ENCODE measurements at places on chromosomes 5 and 9.

GRCh38 chr5:180784497-180785097 lies 18.0 kb downstream of the MGAT1 start:
- DNase-seq = peak; percentile 42

DNA sequence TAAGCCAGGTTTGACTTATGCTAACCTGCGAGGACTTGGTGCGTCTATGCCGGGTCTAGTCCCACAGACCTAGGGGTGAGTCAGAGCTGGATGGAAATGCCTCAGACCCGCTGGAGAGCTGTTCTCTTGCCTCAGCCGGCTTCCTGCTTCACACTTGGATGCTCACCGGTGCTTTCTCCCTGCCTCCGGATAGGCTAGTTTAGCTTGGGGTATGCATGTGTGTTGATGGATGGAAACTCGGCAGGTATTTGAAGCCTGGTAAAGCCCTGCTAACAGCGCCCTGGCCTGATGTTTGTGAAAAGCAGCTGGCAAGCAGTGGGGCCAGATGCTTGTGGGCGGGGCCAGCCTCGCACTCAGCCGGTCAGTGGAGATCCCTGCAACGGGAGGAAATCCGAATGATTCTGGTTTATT lies 29.3 kb downstream of the PRRC2B start:
- DNase-seq = no peak

GRCh38 chr5:168413062-168413461 lies 73.2 kb upstream of the RARS1 start:
- DNase-seq = no peak

GRCh38 chr5:41841325-41841724 lies 28.9 kb downstream of the OXCT1 start:
- DNase-seq = no peak

GRCh38 chr5:69231851-69232250 lies 2.8 kb upstream of the CDK7 start:
- DNase-seq = no peak

DNA sequence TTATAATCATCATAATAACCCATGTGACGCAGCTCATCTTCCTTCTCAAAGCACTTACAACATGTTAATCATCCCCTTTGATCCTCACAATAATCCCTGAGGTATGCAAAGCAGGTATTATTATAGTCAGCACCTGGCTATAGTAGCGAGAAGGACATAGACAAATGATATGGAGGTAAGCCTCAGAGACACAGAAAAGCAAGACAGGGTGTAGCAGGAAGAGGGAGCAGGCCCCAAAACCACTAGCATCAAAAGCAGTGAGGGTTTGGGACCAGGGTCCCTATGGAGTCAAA lies 139.2 kb upstream of the SLC30A5 start:
- DNase-seq = no peak

DNA sequence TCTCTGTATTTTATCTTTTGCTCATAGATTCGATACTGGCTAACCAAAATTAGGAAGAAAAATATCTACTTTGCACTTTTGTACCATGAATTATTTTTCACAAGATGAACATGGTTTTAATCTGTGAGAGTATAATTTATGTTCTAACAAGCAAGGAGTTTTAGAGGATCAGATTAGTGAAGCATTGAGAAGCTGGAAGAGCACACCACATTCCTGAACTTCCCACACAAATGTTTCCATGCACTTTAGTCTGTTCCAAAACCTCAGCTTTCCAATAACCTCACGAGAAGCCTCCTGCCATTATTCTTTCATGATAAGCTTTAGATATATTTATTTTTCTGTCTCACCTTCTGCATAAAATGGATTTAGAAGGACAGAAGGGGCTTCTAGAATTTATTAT lies 98.7 kb upstream of the MPDZ start:
- DNase-seq = no peak

- DNase-seq = no peak
Observed at GRCh38 chr5:124570285-124571035, 176.0 kb downstream of the ZNF608 start.

DNA sequence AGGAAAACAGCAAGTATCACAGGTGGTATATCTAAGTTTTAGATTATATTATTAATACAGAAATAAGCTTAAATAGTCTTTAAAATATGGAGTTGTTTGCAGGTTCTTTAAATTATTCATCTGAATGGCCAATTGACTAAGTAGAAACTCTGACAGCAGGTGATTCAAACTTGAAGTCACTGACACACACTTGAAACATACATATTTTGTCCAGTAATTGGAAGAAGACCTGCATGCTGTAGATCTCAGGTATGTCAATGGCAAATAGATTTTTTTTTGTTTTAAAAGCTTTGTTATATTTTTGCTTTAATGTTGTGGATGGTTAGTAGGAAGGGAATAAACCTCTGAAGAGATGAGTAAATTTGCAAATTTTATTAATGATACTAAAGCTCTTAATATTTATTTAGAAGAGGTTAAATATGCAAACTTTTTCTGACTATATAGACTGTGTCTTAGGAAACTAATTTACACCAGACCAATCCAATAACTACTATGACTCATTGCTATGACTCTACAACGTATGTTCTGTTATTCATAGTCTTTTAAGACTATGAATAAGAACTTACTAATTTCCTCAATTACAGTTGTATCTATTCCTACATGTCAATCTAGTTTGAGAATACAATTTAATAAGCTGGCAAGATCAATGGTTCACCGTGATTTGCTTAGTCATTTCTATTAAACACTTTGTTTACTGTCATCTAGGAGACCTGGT lies 53.9 kb upstream of the RORB start:
- no peak for DNase-seq

DNA sequence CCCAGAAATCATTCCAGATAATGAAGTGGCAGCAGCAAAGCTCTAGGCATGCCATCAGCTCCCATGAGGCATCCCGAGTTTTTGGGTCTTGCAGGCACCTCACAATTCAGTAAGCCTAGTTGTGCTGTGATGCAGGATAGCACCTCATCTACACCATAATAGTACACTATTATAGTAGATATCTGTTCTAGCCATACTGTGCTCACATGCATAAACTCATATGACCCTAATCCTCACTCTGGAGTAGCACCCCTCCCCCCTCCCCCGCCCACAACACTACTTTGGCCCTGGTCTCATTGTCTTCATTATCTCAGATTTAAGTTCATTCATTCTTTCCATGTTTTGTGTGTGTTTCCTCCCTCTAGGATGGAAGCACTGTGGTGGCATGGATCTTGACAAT lies 102.5 kb upstream of the PITX1 start:
- DNase-seq = no peak

- DNase-seq = no peak
Observed at GRCh38 chr9:84597131-84597530, 72.4 kb upstream of the NTRK2 start.

- no peak for DNase-seq
Observed at GRCh38 chr5:56320686-56321085, 87.6 kb upstream of the ANKRD55 start.

DNA sequence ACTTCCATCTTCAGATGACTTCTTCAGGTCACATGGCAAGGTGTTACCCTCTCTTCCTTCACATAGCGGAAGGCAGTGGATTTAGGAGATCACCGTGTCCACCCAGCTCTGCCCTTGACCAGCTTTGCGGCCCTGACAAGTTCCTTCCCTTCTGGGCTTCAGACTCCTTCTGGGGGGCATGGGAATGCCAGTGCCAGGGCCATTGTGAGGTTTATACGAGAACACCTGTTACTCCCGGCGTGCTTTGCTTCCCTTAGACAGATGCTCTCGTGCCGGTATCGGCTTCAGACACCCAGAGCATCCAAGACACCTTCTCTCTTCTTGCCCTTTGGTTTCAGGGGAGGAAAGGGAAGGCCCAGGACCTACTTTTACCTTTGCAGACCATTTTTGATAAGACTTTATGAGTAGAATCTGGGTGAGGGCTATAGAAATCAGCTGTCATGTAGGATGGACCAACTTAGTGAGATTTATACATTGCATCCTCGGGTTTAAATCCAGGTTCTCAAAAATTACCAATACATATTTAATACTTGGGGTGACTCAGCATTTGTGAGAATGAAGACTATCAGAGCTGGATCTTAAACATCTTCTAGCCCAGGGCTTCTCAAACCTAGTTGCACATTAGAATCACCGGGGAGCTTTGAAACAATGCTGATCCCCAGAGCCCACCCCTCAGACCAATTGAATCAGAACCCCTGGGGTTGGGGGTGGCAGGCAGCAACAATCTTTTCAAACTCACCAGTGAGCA lies 138.2 kb downstream of the MVB12B start:
- DNase-seq = no peak

DNA sequence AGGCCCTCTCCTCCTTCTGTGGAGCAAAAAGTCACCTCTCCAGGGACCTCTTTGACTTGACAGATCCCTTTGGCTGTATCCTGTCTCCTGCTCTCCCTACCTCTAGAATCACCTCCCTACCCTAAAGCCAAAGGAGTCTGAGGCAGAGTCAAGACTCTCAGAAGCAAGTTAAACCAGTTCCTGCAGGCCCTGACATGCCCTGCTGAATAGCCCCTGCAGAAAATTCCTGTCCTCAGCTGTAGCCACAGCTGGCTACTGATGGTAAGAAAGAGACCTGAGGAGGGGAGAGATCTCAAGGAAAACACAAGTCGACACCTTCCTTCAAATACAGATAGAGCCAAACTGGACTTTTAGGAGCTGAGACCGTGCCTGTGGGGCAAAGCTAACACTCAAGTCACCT lies 23.7 kb upstream of the UBAP2 start:
- no peak for DNase-seq

- DNase-seq = no peak
Observed at GRCh38 chr5:34551911-34552433, 104.2 kb upstream of the RAI14 start.

GRCh38 chr9:754150-754931 lies 87.2 kb upstream of the DMRT1 start:
- no peak for DNase-seq

- DNase-seq = no peak
Observed at GRCh38 chr9:127102176-127102575, 20.3 kb downstream of the ANGPTL2 start.

DNA sequence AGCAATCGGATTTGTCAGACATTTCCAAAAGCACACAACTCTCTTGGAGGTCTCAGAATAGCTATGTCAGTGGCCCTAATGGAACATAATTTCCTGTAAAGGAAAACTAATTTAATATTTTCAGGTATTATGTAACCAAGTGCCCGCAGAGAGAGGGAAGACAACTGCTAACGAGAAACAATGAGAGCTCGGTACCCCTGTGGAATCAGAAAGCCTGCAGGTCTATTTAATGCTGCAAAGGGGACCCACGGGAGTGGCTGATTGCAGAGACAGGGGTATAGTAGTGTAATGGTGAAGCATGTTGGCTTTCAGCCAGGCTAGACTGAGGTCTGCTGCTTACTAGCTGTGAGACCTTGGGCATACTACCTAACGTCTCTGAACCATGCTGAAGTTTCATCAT lies 508.1 kb upstream of the BRINP1 start:
- DNase-seq = no peak

GRCh38 chr5:120538149-120538548 lies 74.0 kb downstream of the PRR16 start:
- DNase-seq = no peak

GRCh38 chr5:149694007-149694406 lies 36.1 kb upstream of the PPARGC1B start:
- no peak for DNase-seq

GRCh38 chr5:172283020-172283861 lies at the start of gene UBTD2:
Gene UBTD2 (minus strand): TSS chr5:172283764. CDS start chr5:172283665, 99 bp downstream.
- peak; percentile 64 for DNase-seq

DNA sequence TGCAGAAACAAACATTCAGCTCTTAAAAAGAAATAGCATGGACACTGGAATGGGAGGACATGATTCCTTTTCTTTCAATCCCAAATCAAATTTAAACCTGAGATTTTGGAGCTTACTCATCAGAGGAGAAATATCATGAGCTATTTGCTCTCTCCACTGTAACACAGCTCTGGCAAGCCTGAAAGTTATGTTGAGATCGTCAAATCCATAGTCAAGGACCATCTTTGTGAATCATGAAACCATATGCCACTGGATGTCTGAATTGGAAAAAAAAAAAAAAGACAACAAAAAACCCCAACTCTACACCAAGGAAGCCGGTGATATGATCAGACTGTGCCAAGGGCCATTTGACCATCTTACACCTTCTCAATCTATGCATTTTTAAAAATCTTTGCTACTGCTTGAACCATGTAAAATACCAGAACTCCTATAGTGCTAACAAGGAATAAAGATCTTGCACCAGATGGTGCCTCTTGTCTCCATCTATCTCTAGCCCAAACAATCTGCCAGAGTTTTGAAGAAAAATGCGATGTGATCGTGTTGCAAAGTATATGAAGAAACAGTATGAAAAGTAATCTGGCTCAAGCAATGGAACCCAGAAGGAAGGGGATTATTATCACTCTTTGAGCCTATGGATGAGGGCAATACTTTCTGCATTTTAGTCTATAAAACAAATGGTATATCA lies 138.1 kb upstream of the MEF2C start:
- no peak for DNase-seq
